ENCODE measurements at places on chromosomes 7 and 10.

- DNase-seq: no peak
Observed at GRCh38 chr7:84145892-84146291, 48.7 kb downstream of the SEMA3A start.

GRCh38 chr10:102344067-102344466, 51.4 kb upstream of the NFKB2 start:
- no peak for DNase-seq

GRCh38 chr7:77783111-77783510, 15.1 kb downstream of the TMEM60 start:
- DNase-seq: no peak

- no peak for DNase-seq
Observed at GRCh38 chr10:74008212-74008731, 10.4 kb downstream of the VCL start.

DNA sequence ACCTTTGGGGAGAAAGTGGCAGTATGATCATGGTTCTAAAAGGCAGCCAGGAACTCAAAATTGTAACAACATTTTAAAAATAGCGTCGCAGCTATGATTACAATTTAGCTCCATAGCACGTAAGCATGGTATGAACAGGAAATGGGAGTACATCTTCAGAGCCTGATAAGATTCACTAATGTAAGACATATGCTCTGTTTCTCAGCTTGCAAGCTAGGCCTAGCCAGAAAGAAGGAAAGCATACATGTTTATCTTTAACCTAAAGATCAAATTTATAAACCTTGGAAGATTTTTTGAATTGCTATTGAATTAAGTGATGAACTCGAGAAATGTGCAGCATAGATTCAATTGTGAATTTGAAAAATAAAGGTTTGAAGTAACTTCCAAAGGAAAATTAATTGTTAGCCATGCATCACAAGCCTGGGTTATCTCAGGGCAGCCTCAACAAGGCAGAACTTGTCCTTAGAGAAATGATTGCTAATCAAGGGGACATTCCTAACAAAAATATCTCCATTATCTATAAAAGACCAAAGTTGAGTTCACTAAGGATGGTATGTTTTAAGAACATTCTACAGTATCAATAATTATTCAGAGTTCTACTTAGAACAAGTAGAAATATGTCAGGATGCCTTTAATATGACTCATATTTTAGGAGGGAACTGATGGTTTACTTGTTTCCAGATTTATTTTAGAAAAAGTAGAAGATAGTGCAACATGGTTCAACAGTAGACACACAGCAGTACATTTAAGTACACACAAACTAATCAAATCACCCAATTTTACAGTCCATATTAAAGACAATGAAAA, 38.8 kb upstream of the SEPTIN7 start:
- no peak for DNase-seq

GRCh38 chr10:59036311-59037017, 140.0 kb upstream of the PHYHIPL start:
- DNase-seq: no peak

DNA sequence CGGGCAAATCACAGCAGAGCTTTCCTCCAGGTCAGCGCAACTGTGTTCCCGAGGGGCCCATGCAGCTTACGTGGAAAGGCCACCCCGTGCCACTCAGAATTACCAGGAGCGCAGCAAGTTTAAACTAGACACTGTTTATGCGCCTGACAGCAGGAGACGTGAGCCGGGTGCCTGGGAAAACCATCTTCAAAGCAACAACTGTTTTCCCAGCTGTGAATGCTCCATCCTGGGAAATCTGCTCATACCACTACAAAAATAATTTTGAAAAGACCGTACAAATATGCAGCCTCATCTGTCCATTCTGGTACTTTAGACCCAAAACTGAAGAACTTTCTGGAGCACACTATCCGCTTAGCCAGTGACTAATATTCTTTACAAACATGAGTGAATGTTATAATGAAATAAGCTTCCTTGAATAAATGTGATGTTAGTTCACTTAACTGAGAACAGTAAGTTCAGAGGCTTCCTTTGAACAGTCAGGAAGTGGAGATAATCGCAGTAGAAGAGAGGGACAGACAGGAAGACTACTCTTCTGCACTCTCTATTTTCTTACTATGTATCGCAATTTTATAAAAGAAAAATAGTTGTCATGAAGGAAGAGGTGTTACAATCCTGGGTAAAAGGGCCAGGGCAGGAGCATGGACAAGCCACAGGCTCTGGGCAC, 16.7 kb downstream of the GPER1 start:
- no peak for DNase-seq

- DNase-seq: no peak
Observed at GRCh38 chr7:23894892-23895569, 185.0 kb downstream of the STK31 start.

DNA sequence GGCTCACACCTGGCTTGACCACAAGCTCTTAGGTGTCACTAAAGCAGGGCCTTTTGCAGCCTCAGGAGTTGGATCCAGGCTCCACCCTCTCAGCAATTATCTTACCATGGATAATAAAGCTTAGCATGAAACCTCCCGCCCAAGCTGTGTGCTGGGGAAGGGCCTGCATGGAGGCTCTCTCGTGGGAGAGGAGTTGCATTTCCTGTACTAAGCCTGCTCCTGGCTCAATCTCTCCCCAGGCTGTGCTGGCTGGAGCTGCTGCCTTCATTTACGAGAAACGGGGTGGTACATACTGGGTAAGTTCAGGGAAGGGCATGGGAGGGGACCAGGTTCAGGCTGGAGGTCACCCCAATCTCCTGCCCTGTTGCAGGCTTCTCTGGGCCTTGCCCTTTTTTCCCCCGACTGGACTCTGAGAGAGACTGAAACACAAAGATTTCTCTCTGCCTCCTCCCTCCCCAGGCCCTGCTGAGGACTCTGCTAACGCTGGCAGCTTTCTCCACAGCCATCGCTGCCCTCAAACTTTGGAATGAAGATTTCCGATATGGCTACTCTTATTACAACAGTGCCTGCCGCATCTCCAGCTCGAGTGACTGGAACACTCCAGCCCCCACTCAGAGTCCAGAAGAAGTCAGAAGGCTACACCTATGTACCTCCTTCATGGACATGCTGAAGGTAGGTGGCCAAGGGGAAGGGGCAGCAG, 2.7 kb downstream of the TMEM176A start:
- no peak for DNase-seq

DNA sequence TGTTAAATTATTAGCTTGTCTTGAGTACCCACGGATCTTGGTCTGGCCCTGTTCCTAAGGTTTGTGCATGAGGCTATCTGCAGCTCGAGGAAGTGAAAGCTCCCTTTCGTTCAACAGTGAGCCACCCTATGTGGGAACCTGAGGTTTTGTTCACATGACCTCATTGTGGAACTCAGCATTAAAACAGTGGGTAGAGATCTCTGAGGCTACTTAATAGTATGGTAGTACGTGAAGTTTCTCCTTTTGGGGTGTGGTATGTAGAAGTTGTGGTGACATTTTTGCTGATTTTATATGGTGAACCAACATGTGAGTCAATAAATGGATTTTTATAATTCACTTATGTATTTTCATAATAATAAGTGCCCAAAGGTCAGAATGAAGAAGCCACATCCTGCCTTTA, 252.7 kb upstream of the FERD3L start:
- peak; percentile 26 for DNase-seq

GRCh38 chr10:32941357-32941756, 16.7 kb downstream of the ITGB1 start:
- DNase-seq: no peak

DNA sequence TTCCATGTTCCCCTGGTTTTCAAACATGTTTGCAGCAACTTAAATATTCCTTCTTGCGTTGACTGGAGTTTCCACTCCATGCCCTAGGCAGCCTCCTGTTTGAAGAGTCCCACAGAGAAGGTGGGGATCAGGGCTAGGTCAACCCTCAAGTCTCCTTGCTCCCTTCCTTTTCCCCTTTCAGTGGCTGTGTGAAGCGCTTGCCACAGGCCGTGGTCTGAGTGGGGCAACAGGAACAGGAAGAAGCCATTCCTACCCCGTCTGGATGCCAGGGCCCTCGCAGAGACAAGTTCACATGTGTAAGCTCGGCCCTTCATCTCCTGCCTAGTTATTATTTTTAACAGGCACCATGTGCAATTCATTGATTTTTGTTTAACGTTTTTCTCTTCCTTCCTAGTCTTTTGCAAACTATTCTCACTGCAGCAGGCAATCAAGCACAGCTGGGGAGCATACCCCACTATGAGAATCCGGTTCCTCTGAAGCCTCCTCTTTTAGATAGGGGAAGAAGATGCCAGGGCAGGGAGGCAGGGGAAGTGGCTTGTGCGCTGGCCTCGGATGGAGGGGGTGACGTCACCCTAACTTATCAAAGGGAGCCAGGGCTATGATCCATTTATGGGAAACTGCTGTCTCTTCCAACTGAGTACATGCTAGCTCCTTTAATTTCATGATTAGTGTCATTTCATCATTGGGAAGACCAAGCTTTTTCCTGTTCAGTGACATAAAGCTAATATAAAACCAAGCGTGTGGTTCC, 64.2 kb downstream of the PRLHR start:
- no peak for DNase-seq

DNA sequence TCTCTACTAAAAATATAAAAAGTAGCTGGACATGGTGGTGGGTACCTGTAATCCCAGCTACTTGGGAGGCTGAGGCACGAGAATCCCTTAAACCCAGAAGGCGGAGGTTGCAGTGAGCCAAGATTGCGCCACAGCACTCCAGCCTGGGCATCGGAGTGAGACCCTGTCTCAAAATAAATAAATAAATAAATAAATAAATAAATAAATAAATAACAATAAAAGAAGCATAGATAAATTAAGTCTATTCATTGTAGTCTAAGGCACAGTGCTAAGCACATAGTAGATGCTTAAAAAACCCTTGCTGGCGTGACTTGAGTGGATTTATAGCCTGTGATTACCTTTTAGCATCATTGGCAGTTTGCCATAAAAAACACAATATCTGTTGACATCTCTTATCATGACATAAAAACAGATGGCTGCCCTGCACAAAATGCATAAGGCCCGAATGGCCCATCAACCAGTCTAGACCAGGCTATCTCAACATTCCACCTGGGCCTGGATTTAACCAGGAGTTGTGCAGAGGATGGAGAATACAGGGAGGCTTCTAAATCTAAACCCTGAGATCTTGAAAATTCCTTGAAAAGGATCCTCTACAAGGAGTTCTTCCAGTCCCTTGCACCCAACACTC, 94.9 kb downstream of the PRLHR start:
- no peak for DNase-seq

- no peak for DNase-seq
Observed at GRCh38 chr7:50262916-50263690, 41.4 kb upstream of the IKZF1 start.

DNA sequence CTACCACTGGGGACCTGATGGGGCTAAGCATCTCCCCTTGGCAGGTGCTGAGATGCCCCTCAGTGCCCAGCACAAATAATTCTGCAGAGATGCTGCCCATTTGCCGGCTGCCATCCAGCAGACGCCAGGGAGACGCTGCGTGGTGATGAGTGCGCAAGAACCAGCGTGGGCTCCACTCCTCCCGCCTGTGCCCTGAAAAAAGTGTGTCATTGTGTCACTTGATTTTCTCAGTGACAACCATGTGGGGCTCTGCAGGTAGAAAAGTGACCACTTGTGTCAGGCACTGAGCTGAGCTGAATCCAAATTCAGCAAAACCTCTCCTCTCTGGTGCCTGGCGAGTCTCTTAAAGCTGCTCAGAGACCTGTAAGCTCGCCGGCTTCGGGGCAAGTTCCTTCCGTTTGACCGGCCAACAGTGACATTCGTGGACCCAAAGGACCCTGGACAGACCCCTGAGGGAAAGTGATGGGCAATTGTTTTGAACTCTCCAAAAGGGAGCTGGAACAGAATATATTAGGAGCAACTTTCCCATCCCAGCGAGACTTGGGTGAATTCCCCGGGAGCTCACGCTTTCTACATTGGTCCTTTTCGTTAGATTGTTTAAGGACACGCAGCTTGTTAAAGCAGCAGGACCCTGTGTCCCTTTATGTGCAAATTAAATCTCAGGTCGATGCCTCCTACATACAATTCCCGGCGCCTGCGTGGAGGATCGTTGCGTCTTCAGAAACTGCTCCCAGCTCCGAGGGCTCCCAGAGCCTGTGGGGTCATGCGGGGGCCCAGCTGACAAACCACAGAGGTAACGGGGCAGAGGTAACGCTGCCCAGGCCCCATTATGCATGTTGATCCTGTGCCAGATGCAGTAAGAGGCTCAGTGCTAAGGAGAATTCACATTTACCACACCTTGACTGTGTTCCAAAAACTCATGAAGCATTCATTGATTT, 332.7 kb downstream of the ADARB2 start:
- DNase-seq: no peak

- no peak for DNase-seq
Observed at GRCh38 chr10:99548041-99548530, 15.3 kb downstream of the NKX2-3 start.

DNA sequence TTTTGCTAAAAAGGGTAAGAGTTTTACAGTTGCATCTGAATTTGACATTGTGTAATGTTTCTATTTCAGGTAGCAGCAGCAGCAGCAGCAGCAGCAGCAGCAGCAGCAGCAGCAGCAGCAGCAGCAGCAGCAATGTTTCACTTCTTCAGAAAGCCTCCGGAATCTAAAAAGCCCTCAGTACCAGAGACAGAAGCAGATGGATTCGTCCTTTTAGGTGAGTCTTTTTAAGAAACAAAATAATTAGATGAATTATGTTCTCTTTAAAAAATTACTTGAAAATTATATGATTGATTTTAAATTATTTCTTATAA, 32.6 kb downstream of the UMAD1 start:
- no peak for DNase-seq

All from KG1 (cell line).